ENCODE measurements at places on chromosomes 7 and 10.

GRCh38 chr10:45404087-45404769, 30.2 kb downstream of the ALOX5 start:
- DNase-seq: no peak

DNA sequence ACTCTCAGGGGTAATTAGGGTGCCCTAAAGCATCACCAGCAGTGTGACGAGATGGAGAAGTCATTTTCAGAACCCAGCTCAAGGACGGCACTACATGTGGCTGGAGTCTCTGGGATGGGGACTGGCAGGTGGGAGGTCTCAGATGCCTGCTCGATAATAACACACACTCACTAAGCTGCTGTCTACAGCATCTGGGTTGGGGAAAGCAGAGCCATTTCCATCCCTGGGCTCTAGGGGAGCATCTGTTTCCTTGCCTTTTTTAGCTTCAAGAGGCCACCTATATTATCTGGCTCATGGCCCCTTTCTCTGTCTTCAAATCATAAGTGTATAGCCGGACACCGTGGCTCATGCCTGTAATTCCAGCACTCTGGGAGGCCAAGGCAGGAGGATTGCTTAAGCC, 79.6 kb downstream of the SH3PXD2A start:
- no peak for DNase-seq

DNA sequence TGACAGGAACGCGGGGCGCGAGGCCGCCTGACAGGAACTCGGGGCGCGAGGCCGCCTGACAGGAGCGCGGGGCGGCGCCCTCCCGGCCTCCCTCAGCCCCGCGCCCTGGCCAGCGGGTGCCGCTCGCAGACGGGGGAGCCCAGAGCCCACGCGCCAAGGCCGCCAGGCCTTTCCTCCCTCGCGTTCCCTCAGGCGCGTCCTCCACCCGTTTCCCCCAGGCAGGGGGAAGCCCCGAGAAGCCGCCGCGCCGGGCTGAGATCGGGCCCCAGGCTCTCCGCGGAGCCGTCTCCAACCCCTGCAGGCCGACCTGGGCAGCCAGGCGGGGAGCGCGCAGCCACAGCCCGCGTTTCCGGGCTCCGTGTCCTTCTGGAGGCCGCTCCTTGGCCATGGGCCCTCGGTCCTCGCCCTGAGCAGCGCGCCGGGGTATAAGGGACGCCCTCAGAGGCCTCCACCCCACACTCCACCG, 17.7 kb downstream of the PTPRN2 start:
- DNase-seq: no peak

- no peak for DNase-seq
Observed at GRCh38 chr10:22723343-22723779, 9.0 kb upstream of the PIP4K2A start.

- no peak for DNase-seq
Observed at GRCh38 chr7:2069472-2069860, 163.3 kb downstream of the MAD1L1 start.

GRCh38 chr10:22481687-22482539, 136.6 kb downstream of the SPAG6 start:
- DNase-seq: no peak

- DNase-seq: no peak
Observed at GRCh38 chr7:1923409-1924257, 253.6 kb downstream of the ELFN1 start.

DNA sequence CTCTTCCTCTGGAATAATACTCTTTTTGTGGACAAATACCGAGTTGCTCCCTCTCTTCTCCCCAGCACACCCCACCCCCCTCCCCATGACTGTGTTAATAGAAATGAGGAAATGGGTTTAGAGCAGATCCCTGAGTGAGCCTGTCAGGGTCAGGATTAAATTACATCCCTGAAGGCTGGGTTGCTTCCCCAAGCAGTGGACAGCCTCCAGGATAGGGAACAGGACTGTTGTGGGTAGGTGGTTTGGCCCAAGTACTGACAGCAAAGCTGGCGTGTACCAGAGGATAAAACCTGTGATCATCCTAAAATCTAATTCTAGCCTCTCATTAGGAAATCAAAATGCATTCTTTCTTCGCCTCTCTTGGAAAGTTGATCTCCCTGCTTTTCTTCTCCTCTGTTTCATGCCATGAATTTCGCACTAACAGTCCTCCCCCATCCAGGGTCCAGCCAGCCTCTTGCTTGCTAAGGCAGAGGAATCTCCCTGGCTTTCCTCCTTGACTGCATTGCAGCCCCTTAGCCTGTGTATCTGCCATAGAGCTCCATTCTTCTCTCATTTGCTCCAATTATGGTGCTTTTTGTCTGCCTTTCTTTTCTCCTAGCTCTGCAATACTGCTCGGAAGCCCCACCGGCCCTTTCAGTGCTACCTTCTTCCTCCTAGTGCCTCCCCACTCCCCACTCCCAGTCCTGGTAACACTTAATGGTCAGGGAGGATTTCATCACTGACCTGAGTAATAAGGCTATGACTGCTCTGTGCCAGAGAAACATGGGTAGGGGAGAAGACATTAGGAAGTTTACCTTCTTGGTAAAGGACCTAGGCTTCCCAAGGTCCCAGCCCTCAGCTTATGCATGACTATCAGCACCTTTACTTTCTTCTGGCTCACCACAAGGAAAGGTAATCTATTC, 8.4 kb downstream of the LRRC4 start:
- no peak for DNase-seq

GRCh38 chr10:77506517-77507200, 130.9 kb downstream of the KCNMA1 start:
- DNase-seq: no peak

DNA sequence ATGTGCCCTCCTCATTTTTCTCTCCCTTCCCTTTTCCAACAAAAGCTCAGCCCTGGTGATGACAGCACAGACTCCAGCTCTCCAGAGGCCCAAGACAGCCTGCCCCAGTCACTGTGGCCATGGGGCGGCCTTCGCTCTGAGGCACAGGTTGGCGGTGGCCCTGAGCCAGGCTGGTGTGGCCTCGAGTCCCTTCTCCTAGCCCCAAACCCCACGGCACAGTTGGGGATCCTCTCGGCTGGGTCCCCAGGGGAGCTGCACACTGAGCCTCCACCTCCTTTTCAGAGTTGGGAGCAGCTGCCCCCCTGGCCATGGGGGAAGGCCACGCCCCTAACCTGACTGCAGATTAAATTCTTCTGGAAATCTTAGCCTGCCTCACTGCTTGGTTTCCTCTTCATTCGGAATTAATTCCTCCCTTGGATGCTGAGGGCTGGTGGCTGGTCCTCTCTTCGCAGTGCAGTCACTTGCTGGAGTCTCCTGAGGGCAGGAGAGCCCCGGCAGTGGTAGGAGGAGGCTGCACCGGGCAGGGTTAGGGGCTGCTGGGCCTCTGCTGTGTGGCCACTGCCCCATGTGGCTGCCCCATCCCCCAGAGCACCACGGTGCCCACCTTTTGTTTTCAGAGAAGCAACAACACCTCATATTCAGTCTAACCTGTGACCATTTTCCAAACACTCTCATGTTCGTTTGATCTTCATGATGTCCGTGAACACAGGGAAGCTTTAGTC, 426.6 kb downstream of the DNAJB6 start:
- no peak for DNase-seq

- no peak for DNase-seq
Observed at GRCh38 chr10:88598055-88598454, 11.5 kb downstream of the LIPJ start.

DNA sequence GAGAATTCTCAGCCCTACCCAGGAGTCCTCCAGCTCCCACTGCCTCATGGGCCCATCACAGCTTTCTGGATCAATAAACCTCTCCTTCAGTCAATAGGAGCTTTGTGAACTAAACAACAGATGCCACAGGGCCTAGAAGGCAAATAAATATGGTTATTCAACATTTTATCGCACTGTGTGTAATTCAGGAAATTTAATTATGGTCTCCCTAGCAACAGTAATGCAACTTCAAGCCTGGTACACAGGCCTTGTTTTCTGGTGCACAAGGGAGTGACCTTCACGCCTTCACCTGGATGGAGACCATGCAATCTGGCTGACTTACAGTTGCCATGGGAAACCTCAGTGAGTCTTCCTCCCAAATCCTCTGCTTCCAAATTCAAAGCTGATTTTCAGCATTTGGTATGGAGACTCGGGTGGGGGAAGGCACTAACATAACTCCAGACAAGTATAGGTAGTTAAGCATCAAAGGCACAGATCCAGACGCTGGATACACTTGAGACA, 441.0 kb upstream of the NPVF start:
- no peak for DNase-seq

- DNase-seq: no peak
Observed at GRCh38 chr7:100968031-100968430, 1.3 kb upstream of the MUC12 start.

DNA sequence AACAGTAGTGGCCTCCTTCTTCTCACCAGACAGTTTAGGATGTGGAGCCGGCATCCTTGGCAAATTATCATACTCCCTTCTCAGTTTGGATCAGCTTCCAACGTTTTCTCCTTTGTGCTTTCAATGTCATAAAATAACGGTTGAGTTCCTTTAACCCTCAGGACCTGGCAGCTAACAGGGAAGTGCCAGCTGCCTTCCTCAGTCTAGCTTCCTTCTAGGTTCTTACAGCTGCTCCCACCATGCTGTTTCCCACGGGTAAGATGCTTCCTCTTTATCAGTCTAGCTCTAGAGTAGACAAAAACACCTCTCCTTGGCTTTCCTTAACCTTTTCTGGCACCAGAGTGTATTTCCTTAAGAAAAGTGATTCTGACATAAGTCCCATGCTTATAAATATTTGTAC, 33.2 kb downstream of the BLVRA start:
- no peak for DNase-seq

DNA sequence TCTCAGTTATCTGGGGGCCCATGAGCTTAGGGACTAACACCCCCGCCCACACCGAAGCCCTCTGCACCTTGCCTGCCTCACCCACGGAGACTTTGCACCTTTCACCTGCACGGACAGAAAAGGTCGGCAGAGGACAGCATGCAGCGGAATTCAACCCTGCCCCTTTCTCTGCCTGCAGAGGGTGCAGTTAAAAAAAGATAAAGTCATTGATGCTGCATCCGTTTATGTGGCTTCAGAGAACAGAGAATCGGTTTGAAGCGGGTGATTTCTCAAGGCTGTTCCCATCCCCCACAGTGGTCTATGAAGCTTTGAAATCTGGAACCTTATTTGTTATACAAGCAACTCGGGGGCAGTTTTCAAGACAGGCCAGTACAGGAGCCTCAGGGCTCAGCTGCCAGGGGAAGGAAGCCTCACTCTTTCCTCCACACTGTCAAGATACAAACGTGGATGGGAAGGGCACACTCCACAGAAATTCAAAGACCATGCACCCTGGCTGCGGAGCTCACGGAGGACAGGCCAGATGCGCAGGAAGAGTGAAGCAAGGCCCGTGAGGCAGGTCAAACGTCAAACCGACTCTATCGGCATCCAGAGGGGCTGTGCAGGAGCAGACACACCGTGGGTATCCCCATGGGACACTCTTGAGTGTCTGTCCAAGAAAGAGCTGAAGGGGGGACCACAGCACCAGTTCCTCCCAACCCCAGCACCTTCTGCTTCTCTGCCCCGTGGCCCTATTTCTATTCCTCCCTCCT, 66.3 kb downstream of the INSIG1 start:
- no peak for DNase-seq

GRCh38 chr7:139614886-139615285, 91.4 kb downstream of the CLEC2L start:
- no peak for DNase-seq

GRCh38 chr7:155594163-155594732, 47.9 kb upstream of the CNPY1 start:
- no peak for DNase-seq

DNA sequence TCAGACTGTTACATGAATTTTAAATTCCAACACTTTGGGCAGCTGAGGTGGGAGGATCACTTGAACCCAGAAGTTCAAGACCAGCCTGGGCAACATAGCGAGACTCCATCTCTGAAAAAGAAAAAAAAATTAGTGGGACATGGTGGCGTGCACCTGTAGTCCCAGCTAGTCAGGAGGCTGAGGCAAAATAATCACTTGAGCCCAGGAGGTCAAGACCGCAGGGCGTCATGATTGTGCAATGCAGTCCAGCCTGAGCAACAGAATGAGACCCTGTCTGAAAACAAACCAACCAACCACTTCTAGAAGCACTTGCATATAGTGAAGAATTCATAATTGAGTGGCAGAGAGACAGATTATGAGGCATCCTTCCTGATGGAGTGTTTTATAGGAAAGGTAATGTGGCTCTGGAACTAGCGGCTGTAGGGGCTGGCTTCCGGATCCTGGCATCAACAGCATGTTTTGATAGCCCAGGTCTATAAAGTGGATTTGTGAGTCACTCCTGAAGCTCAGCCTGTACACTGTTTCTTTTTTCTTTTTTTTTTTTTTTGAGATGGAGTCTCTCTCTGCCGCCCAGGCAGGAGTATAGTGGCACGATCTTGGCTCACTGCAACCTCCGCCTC, 40.3 kb upstream of the RSBN1L start:
- no peak for DNase-seq

DNA sequence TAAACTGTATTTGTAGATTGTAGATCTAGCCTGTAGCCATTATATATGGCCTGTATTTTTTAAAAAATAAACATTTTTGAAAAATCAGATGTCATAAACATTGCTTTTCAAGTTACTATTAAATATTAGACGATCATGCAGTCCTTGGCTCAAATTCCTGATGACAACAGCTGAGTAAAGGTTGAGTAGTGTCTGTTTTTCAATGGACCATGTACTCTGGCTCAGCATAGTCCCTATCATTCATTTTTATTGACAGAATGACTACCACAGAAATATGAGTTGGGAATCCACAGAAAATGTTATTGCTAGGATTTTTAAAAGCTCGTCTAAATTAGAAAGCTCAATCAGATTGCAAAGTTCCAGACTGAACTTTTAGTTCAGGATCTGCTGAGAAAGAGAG, 145.4 kb downstream of the SORCS1 start:
- DNase-seq: no peak

DNA sequence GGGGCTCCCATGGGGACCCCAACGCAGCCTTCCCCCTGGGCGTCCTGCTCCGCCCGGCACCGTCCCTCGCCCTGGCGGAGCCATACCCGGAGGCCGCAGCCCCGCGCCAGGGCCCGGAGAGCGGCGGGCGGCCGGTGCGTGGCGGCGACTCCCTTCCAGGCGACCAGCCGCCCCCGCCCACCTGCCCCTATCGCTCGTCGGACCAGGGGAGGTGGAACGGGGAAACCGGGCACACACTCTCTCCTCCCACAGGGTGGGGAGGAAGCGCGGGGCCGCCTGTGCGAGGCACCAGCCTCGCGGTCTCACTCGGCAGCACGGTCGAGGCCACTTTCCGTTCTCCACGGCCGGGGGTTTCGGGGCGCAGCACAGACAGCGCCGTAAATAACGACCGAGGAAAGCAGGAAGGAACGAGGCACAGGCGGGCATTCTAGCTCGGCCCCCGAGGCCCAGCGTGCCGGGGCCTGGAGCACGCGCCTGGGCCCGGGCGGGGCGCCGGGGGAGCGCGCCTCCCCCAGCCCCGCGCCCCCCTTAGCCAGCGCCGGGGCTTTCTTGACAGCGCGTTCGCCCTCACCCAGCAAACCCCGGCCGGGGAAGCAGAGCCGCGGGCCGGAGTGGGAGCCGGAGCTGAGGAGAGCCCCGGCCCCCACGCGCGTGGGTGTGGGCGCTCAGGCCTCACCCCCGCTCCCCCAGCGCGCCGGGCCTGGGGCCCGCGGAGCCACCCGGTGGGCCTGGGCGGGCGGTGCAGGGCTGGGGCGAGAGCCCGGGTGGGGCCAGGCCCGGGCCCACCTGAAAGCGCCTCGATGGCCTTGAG, 936 bp downstream of the IGF2BP3 start:
- DNase-seq: no peak

Data from stimulated activated CD4-positive, alpha-beta T cell treated with anti-CD3 and anti-CD28 coated beads, Interleukin-4, amount 100 ng/mL, for 48 hours (primary cell).